Activated naive CD4-positive, alpha-beta T cell treated with anti-CD3 and anti-CD28 coated beads, Interleukin-2, amount 10 ng/mL, durations not matched to agents 7 days and 5 days (primary cell): ENCODE measurements at places on chromosomes 2 and 18.

DNA sequence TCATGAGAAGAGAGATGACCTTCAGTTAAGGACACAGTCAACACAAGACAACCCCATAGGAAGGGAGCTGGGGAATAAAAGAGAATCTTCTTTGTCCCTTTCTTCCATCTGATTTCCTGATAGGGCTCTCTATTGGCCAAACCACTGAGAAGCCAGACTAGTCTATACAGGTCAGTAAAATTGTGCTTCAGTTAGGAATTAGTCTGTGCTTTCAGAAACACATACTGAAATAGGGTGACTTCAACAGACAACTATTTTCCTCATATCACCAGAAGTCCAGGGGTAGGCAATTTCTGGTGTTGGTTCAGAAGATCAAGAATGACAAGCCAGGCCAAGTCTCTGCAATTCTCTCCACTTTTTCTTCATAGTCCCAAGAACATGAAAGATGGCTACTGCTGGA lies 151.7 kb upstream of the SP5 start:
- no peaks in the 10 kb centered on the region for H3K4me1 ChIP-seq
- DNase-seq = no peak
- no peaks in the 10 kb centered on the region for H3K36me3 ChIP-seq

GRCh38 chr18:30177056-30177455 lies 865.5 kb downstream of the DSC3 start:
- H3K27me3 ChIP-seq = no peaks in the 10 kb centered on the region
- DNase-seq = no peak
- H3K27ac ChIP-seq = no peak overlapping the region
- no peak overlapping the region for H3K4me3 ChIP-seq

GRCh38 chr18:58639751-58640427 lies 11.0 kb upstream of the ALPK2 start:
- no peaks in the 10 kb centered on the region for H3K27me3 ChIP-seq
- H3K4me3 ChIP-seq = no peak overlapping the region
- H3K4me1 ChIP-seq = peaks cover 24% of the 10 kb centered on the region
- DNase-seq = no peak
- H3K27ac ChIP-seq = no peak overlapping the region

DNA sequence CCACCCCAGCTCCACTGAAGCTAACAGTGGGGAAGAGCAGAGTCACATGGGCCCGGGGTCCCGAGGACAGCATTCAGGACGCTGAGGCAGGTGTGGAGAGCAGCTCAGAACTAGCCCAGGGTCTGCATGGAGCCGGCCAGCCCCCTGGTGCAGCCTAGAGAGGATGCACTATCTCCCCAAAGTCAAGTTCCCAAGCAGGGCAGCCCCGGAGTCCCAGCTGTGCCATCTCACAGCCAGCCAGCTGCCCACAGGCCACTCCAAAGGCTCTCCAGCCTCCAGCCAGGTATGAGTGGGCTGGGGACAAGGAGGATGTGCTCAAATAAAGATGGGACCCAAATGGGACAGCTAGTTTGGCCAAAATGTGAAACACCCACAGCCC lies 41.0 kb downstream of the BIN1 start:
- H3K27ac ChIP-seq = no peak overlapping the region
- no peaks in the 10 kb centered on the region for H3K27me3 ChIP-seq
- H3K4me3 ChIP-seq = no peak overlapping the region
- peaks cover 41% of the 10 kb centered on the region for H3K36me3 ChIP-seq
- no peak for DNase-seq
- peaks cover 17% of the 10 kb centered on the region for H3K4me1 ChIP-seq

DNA sequence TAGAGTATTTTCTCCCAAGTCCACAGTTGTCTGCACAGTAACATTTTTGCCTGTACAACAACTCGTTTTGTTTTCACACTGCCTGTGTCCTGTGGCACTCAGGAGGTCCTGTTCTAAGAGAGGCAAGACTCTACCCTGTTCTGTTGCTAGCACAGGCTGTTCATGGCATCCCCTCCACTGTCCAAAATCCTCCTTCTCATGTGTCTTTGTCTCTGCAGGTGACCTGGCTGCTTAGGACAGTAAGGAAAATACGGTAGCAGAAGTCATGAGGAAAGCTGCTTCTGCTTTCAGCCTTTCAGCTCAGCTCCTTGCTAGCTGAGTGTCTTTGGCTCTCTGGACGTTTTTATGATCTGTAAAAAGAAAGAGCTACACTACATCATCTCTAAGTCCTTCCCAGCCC lies 205.9 kb downstream of the C1D start:
- H3K4me1 ChIP-seq = no peaks in the 10 kb centered on the region
- no peaks in the 10 kb centered on the region for H3K36me3 ChIP-seq
- H3K27me3 ChIP-seq = no peaks in the 10 kb centered on the region
- H3K4me3 ChIP-seq = no peak overlapping the region
- DNase-seq = no peak
- no peak overlapping the region for H3K27ac ChIP-seq

GRCh38 chr2:2665834-2666133 lies 334.7 kb upstream of the MYT1L start:
- no peaks in the 10 kb centered on the region for H3K27me3 ChIP-seq
- no peaks in the 10 kb centered on the region for H3K4me1 ChIP-seq
- no peak overlapping the region for H3K27ac ChIP-seq
- H3K4me3 ChIP-seq = no peak overlapping the region
- H3K36me3 ChIP-seq = no peaks in the 10 kb centered on the region

DNA sequence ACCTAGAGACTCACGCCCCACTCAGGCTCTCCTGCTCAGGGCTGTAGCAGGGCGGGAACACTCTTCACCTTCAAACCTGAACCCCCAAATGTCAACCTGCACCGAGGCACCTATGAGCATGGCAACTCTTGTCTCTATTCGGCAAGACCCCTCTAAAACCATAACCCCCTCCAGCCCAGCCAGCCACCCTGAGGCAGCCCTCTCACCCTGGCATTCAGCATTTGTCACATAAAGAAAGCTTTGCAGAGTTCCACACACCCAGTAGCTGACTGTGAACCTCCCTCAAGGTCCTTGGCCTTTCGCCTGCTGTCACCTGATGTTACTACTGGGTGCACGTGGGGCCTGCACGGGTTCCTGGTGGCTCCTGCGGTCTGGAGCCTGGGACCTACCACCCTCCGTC lies 97.2 kb upstream of the ALKAL2 start:
- H3K27me3 ChIP-seq = peaks cover 9% of the 10 kb centered on the region
- no peak overlapping the region for H3K4me3 ChIP-seq
- H3K4me1 ChIP-seq = no peaks in the 10 kb centered on the region
- DNase-seq = no peak
- no peaks in the 10 kb centered on the region for H3K36me3 ChIP-seq

DNA sequence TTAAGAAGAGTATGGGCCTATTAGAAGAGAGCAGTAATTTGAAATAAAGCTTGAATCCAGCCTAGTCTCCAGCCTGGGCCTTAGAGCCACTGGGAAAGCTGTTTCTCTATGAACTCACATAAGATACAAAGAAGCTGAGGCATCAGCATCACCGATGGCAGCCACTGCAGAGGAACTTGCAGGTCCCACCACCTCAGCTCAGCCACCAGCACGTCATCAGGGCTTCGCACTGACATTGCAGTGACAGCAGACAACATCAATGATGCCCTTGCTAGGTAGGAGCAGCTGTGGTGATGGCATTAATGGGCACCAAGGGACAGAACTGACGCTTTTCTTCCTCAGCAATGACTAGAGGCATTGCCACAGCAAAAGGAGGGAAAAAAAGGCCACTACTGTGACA lies 67.7 kb upstream of the CDC42EP3 start:
- no peak overlapping the region for H3K4me3 ChIP-seq
- DNase-seq = no peak
- no peak overlapping the region for H3K27ac ChIP-seq
- peaks cover 11% of the 10 kb centered on the region for H3K27me3 ChIP-seq
- no peaks in the 10 kb centered on the region for H3K36me3 ChIP-seq

- H3K4me1 ChIP-seq = peaks cover 4% of the 10 kb centered on the region
- no peaks in the 10 kb centered on the region for H3K36me3 ChIP-seq
- peaks cover 54% of the 10 kb centered on the region for H3K27me3 ChIP-seq
- no peak for DNase-seq
- H3K27ac ChIP-seq = no peak overlapping the region
- H3K4me3 ChIP-seq = no peak overlapping the region
Measured at GRCh38 chr2:148867079-148867769, 7.8 kb upstream of the KIF5C start.

DNA sequence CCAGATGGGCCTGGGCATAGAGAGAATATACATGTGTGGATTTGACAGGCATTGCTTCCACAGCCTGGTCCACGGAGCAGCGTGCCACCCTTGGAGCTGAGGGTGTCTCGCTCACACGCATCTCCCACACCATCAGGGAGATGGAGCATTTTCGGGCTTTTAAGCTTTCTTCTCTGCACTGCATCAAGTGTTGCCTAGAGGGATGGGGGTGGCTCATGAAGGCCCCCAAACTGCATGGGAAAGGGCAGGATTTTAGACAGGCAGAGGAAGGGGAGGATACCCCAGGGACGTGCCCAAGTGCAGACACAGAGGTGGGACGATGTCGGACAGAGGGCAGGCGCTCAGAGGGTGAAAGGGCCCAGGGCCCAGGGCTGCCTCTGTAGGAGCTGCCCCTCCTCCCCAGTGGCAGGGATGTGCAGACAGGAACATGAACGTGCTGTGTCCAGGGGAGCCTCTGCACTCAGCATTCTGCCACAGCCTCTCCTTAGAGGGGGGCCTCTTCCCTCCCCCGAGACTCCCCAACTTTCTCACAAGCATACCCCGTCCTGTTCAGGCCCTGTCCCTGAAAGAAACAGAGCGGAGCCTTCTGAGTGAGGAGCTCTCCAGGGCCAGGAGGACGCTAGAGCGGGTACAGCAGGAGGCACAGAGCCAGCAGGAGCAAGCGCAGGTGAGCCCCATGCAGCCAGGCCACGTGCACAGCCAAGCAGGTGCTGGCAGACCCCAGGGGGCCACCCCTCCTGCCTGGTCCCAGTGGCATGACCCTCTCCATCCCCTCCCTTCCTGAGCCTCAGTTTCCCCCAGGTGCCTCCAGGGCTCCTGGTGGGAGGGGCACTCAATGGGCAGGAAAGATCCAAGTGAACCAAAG lies 42.9 kb upstream of the SNED1 start:
- no peak overlapping the region for H3K4me3 ChIP-seq
- no peak overlapping the region for H3K27ac ChIP-seq
- H3K36me3 ChIP-seq = no peaks in the 10 kb centered on the region
- H3K4me1 ChIP-seq = no peaks in the 10 kb centered on the region

DNA sequence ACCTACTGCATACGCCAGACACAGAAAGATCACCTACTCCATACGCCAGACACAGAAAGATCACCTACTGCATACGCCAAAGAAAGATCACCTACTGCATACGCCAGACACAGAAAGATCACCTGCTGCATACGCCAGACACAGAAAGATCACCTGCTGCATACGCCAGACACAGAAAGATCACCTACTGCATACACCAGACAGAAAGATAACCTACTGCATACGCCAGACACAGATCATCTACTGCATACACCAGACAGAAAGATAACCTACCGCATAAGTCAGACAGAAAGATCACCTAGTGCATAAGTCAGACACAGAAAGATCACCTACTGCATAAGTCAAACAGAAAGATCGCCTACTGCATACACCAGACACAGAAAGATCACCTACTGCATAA lies 25.8 kb downstream of the COA5 start:
- no peak for DNase-seq
- H3K36me3 ChIP-seq = peaks cover 67% of the 10 kb centered on the region
- H3K4me3 ChIP-seq = no peak overlapping the region
- no peak overlapping the region for H3K27ac ChIP-seq
- H3K4me1 ChIP-seq = no peaks in the 10 kb centered on the region

- no peak for DNase-seq
- no peak overlapping the region for H3K27ac ChIP-seq
- H3K27me3 ChIP-seq = peaks cover 6% of the 10 kb centered on the region
- no peaks in the 10 kb centered on the region for H3K4me1 ChIP-seq
- H3K36me3 ChIP-seq = no peaks in the 10 kb centered on the region
Measured at GRCh38 chr2:5729416-5729815, 37.2 kb downstream of the SOX11 start.

DNA sequence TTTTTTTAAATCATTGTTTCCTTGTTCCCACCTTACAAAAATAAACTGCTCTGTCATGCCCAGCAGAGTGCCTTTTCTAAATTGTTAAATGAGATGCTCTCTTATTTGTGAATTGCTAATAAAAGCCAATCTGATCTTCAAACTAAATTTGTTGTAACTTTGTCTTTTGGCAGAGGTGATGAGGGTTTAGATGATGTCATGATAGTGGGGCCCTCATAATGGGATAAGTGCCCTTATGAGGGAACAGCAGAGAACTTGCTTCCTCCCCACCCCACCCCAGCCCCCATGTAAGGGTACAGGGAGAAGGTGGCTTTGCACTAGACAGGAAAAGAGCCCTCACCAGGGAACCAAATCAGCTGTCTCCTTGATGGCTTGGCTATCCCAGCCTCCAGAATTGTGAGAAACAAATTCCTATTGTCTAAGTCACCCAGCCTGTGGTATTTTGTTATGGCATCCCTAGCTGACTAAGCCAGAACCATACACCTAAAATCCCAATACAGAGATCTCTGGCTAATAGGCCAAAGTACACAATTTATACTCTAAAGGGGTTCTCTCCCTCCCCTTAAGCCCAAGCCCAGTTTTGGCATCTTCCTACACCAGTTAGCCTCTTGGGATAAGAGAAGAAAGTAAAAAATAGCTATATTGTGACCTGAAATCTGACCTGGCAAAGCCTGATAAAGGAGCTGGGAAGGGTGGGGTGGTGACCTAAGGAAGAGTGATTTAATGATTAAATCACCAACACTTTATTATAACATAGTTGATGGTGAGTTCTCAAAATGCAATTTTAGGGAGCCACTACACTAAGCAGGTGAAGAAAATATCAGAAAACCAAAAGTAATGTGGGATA lies 40.3 kb upstream of the HNRNPA3 start:
- DNase-seq = no peak
- no peaks in the 10 kb centered on the region for H3K36me3 ChIP-seq
- H3K4me1 ChIP-seq = peaks cover 30% of the 10 kb centered on the region
- H3K4me3 ChIP-seq = no peak overlapping the region
- no peak overlapping the region for H3K27ac ChIP-seq
